H4 (cell line): ENCODE measurements at places on chromosomes 6 and 20. TPM values are rescaled to one million over a fixed set of nuclear protein-coding genes. Genes with fewer than 3 reads are reported as not detected.

DNA sequence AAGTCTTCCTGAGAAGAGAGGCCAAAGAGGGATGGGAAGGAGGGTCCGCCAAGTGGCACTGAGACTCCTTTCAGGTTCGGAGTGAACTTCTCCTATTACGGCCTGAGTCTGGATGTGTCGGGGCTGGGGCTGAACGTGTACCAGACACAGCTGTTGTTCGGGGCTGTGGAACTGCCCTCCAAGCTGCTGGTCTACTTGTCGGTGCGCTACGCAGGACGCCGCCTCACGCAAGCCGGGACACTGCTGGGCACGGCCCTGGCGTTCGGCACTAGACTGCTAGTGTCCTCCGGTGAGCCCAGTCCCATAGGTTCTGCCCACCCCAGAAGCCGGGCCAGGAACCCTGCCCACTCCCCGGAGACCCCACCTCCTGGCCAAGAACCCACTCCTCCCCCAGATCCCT is 4.1 kb downstream of the SLC22A7 start:
- no peak for DNase-seq

Gene C20orf204
- total RNA-seq: 0.08 TPM in 1 of 2 replicates, not detected in the other

Gene ZNF292
- total RNA-seq: 3.0 and 4.6 TPM in 2 replicates

DNA sequence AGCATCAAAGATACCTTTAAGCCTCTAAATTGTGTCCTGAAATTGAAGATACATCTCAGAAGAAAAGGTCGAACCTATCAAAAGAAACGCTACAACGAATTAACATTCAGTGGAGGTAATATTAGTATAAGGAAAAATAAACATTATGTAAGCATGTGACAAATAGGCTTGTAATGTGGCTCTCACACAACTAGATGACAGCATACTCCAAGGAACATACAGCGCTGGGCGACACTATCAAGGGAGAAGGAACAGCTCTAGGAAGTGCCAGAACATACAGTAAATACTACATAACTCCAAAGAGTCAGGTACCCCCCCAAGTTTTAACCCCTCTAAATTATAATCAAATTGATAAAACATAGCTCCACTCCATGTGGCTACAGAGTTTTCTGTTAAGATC is 103.5 kb downstream of the LAMP5 start:
- DNase-seq: peak; percentile 73

Gene C6orf163
- total RNA-seq: 0.12 TPM in 1 of 2 replicates, not detected in the other
